Posterior cingulate gyrus (tissue), 11 donors: ENCODE measurements at places on chromosomes 12 and 14.

GRCh38 chr12:103881261-103881660 lies 40.2 kb upstream of the NT5DC3 start:
- no peak for DNase-seq

DNA sequence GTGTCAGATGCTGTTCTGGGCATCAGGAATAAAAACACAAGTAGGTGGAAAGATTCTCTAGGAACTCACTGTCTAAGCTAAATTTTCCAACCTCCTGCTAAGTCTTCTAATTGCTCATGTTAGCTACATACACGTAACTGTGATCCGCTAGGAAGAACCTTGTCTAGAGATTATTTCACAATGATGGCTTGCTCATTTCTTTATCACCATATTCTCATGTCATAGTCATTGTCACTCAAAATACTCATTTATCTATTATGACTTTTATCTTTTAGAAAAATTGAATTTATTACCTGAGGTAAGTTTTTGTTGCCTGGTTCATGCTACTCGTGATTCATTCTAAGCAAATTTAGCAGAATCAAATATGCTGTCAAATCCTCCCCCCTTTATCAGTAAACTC lies 1402.4 kb upstream of the FLRT2 start:
- no peak for DNase-seq

DNA sequence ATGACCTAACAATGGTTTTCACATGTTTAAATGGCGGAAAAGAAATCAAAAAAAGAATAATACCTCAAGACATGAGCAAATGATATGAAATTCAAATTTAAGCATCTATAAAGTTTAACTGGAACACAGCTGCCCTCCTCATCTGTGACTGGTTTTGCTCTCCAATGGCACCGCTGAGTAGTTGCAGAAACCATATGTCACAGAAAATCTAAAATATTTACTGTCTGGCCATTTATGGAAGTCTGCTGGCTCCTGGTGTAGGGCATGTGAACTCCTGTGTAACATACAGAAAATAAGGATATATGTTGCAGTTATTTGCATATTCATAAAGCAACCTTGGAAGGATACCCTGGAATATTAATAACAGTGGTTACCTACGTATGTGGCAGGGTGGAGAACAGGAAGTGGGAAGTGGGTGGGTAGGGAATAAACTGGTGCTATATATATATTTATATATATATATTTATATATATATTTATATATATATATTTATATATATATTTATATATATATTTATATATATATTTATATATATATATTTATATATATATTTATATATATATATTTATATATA lies 48.4 kb downstream of the LTBP2 start:
- DNase-seq: no peak

- DNase-seq: no peak
These were observed 119.4 kb downstream of the KTN1 start for GRCh38 chr14:55699131-55700057.

DNA sequence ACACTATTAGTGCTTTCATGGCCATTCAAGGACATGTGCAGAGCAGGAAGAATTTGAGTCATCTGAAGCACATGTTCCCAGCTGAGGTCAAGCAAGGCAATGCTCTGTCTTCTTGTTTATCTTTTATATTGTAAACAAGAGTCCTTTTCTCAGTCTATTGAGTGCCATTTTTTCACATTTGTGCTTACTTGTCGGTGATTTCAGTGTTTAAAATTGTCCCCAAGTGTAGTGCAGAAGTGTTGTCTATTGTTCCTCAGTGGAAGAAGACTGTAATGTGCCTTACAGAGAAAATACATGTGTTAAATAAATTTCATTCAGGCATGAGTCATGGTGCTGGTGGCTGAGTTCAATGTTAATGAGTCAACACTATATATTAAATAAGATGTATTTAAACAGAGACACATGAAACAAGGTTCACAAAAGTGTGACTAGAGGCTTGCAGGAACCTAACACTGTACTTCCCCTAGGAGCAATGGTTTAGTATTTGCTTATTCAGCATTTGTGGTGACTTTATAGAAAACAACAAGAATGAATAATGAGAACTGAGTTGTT lies 391.1 kb downstream of the LRIG3 start:
- no peak for DNase-seq

DNA sequence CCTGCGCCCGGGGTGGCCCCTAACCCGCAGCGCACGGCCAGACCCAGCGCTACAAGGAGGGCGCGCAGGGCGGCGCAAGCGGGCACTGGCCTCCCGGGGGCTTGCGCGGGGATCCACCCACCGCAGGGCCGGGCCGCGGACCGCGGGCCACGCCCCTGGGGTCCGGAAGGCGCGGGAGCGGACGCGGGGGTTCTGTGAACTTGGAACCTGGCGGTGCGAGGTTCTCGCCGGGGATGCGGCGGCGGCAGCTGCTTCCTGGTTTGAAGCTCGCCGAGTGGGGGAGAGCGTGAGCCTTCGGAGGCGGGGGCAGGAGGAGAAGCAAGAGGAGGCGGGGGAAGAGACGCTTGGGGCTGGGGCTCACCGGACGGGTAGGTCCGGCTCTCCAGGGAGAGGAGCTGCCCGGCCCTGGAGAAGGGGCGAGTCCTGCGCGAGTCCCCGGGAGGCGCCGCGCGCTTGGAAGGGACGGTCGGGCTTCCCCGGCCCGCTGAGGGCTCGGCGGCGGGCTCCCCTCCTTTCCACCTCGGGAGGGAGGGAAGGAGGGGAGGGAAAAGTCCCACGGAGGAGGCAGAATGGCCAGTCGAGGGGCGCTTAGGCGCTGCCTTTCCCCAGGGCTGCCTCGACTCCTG lies at the start of gene PRKCH:
Gene PRKCH, plus strand, starts transcription at position 195 of the 626 bp plus-strand sequence. CDS start 523 bp downstream, outside the sequence.
- peak; percentile 16 for DNase-seq

DNA sequence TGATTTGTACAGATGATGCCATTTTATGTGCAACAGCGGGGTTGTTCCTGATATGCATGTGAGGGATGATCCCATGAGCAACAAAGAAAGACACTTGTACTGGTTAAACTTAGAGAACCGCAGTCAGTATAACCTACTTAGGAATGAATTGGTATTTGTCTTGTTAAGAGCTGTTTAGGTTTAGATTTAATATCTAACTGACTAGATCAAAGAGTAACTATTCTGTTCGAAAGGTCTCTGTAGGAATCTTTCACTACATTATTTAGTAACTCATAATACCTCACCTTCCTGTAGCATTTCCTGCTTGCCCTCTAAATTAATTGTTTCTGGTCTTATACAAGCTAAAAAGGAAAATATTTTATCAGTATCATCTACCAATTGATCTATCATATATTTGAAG lies 350.4 kb downstream of the TRHDE start:
- no peak for DNase-seq
